Substantia nigra (tissue), 51 donors: ENCODE measurements at places on chromosomes 3 and 15.

GRCh38 chr15:22919171-22919570, 61.0 kb downstream of the CYFIP1 start:
- DNase-seq, result no peak

GRCh38 chr3:30258426-30259392, 347.7 kb upstream of the TGFBR2 start:
- DNase-seq, result no peak

- DNase-seq, result no peak
Observed at GRCh38 chr15:61521953-61522352, 292.9 kb upstream of the RORA start.

DNA sequence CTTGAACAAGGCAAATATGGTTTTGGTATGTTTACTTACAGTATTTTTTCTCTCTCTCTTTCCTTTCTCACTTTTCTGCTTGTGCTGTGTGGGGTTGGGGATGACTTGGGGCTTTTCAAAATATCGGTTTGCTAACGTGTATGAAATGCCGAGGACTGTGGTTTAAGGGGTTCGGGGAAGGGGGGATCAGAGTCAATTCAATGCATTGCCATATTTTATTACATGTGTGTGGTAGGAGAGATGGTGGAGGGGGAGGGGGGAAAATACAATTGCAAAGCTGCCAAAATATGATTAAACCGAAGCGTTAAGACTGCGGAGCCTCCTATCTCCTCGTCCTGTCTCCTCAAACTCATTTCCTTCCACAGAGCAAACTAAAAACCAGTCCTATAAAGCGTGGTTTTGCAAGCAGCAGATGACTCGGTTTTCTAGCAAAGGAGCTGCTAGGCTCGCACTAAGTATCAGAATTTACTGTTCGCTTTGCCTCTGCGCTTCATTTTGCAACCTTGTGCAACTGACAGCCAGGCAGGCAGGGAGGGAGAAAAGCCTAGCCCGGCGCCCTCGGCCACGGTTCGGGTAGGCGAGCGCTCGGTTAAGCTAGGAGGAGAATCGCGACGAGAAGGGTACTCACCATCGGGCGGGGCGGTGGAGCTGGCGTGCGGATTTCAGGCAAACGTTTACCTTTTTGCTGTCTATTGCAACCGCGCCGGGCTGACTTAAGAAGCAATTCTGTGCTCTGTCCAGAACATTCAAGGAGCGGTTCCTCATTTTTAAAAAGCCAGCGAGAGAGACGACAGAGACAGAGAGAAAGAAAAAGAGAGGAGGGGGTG, 4.0 kb upstream of the NR2F2 start:
- DNase-seq, result no peak

- no peak for DNase-seq
Observed at GRCh38 chr3:97950360-97950759, 21.9 kb downstream of the RIOX2 start.

- no peak for DNase-seq
Observed at GRCh38 chr3:16841904-16842271, 42.9 kb upstream of the PLCL2 start.

- no peak for DNase-seq
Observed at GRCh38 chr3:178749471-178749870, 213.2 kb downstream of the KCNMB2 start.

DNA sequence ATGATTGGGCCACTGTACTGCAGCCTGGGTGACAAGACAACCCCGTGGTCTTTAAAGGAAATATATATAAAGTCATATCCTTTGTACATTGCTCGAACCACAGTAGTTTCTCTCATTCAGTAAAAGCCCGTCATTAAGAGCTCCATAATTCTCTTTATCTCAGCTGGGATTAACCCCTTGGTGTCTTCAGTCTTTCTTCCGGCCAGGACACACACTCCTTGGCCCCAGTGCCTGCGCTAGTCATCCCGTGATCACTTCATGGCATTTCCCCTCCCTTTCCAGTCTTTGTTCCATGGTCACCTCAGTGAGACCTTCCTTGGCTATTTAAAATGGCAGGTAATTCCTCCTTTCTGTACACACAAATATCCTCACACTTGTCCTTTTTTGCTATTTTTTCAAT, 3.3 kb downstream of the RPL35A start:
- DNase-seq, result no peak

GRCh38 chr3:24596626-24597025, 102.0 kb upstream of the THRB start:
- DNase-seq, result no peak

DNA sequence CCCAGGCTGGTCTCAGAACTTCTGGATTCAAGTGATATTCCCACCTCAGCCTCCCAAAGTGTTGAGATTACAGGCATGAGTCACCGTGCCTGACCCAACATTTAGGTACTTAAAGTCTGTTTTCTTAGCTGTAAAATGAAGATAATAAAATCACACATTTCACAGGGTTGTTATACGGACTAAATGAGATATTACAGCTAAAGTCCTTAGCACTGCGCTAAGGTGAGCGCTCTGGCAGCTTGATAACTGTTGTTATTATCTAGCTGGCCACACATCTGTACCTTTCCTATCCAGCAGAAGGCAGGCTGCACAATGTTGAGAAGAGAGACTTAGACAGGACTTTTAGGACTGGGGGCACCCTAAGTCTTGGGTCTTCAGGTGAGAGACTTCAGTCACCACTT, 2.7 kb upstream of the LIPH start:
- DNase-seq, result no peak

GRCh38 chr3:189393598-189393997, 221.8 kb downstream of the TPRG1 start:
- no peak for DNase-seq

GRCh38 chr3:89072642-89073041, 34.8 kb upstream of the EPHA3 start:
- DNase-seq, result no peak

- DNase-seq, result no peak
Observed at GRCh38 chr3:107578523-107578922, 55.8 kb downstream of the BBX start.

DNA sequence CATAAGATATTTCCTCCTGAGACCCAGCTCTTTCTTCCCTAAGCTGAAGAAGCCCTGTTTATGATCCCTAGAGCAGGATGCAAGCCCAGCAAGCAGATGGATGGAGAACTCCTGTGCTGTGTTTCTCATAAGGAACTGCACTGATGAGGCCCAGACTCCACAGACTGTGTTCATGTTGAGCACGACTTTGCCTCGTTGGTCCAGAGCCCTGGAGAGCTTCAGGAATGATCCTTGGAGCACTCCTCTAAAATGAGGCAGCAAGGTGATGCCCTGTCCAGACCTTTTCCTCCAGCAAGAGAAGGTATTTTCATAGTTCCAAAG, 83.8 kb downstream of the MYLK start:
- no peak for DNase-seq

- no peak for DNase-seq
Observed at GRCh38 chr3:53156368-53156834, 4.6 kb upstream of the PRKCD start.

- no peak for DNase-seq
Observed at GRCh38 chr3:38114875-38115644, 21.9 kb downstream of the ACAA1 start.

DNA sequence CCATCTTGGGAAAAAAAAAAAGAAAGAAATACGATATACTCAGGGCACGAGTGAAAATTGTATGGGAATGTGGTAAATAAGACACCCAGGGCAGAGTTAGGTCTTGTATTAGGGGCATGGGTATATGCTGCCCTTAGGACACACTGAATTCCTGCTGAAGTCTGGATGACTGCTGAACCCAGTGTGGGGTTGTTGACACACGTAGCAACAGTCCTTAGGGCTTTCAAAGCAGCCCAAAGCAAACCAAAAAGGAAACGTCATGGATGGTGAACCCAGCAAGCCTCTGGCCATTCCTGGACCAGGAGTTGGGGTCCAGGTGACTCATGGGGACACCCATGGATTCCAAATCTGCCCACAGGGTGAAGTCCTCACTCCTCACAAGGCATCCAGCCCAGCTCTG, 27.1 kb upstream of the SEMA3F start:
- no peak for DNase-seq

- DNase-seq, result no peak
Observed at GRCh38 chr3:131174752-131175151, 148.1 kb downstream of the NEK11 start.

- DNase-seq, result no peak
Observed at GRCh38 chr15:25738171-25738965, 124.8 kb downstream of the ATP10A start.

- DNase-seq, result no peak
Observed at GRCh38 chr3:179336345-179336929, 11.1 kb upstream of the MFN1 start.

- no peak for DNase-seq
Observed at GRCh38 chr3:56887402-56888025, 85.8 kb upstream of the ARHGEF3 start.

DNA sequence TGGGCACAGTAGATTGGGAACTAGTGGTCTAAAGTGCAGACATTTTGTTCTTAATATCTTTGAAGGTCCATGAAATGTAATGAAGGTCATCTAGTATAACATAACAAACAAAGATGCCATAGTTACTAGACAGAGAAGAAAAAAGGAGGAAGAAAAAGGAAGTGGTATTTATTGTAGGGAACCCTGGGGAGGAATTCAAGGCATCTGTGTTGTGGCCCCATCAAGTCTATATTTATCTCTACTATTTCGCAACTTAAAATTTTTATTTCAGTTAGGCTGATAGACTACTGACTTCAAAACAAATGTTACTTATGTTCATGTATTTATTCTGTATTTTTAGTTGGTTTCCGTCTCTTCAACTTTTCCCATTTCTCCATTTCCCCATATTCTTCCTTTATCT, 48.9 kb upstream of the ZDHHC23 start:
- no peak for DNase-seq

DNA sequence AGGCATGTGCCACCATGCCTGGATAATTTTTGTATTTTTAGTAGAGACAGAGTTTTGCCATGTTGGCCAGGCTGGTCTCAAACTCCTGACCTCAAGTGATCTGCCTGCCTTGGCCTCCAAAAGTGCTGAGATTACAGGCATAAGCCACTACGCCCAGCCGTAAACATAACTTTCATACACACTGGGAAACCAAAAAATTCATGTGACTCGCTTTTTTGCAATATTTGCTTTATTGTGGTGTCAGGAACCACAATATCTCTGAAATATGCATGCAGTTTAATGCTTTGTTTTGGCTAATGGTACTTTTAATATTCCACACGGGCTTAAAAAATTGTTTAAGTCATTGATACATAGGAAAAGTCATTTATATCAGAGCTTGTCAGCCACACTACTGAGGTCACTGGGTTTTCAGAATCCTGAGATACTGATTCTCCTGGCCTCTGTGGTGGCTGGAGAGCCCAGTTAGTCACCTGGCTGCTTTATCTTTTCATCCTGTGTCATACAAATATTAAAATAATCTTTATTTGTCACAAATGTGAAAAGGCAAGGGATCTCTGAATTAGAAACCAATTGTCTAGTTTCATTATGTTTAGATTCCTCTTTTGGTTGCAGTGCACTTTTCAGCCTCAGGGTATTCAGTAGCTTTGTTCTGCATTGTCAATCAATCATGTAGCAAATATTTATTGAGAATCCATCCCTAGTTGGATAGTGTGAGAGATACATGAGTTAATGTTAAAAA, 10.0 kb downstream of the TMEM62 start:
- DNase-seq, result no peak

- no peak for DNase-seq
Observed at GRCh38 chr3:133442518-133442917, 42.7 kb downstream of the BFSP2 start.

GRCh38 chr3:85228966-85229365, 270.2 kb downstream of the CADM2 start:
- DNase-seq, result no peak

- no peak for DNase-seq
Observed at GRCh38 chr3:53823956-53824657, 22.1 kb downstream of the CHDH start.

DNA sequence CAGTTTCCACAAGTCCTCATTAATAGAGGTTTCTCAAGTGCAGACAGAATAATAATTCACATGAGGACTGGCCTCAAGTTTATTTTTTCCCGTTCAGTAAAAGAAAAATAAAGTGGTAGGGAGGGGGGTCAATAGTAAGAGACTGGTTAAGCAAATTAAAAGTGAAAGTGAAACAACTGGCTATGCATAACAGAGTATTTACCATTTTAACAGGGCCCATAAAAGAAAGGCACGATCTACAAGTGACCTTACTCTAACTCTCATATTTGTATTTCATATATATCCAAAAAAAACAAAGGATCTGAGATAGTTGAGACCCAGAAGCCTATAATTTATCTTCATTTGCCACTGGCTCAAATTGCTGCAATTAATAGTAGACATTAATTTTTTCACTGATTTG, 686.3 kb downstream of the NTRK3 start:
- DNase-seq, result no peak

DNA sequence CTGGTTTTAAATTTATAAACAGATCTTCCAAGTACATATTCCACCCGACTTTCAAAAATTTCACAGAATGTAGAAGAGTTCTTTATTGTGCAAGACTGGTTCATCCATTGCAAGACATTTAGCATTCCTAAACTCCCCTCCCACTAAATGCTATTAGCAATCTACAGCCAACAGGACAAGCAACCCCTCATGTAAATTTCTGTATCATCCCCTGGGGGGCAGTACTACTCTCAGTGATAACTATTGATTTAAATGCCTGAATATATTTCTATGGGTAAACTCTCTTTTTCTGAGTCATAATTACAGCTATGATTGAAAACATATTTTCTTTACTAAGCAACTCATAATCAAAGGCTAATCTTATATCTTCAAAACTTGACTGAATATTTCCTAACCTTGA, 10.7 kb upstream of the SLC15A2 start:
- no peak for DNase-seq

- DNase-seq, result no peak
Observed at GRCh38 chr3:54954022-54954421, 26.2 kb upstream of the LRTM1 start.

DNA sequence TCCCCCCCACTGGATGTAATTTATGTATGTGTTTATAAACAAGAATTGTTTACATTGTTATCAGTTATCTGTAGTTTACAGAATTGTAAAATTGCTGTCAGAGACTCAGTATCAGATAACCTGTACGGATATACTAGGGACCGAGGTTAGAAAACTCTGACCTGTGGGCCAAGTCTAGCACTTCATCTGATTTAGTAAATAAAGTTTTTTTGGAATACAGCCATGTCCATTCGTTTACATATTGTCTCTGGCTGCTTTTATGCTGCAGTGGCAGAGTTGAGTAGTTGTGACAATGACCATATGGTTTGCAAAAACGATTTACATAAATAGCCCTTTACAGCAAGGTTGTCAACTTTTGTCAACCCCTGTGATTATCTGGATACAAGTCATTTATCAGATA, 52.6 kb downstream of the LRRC28 start:
- DNase-seq, result no peak

DNA sequence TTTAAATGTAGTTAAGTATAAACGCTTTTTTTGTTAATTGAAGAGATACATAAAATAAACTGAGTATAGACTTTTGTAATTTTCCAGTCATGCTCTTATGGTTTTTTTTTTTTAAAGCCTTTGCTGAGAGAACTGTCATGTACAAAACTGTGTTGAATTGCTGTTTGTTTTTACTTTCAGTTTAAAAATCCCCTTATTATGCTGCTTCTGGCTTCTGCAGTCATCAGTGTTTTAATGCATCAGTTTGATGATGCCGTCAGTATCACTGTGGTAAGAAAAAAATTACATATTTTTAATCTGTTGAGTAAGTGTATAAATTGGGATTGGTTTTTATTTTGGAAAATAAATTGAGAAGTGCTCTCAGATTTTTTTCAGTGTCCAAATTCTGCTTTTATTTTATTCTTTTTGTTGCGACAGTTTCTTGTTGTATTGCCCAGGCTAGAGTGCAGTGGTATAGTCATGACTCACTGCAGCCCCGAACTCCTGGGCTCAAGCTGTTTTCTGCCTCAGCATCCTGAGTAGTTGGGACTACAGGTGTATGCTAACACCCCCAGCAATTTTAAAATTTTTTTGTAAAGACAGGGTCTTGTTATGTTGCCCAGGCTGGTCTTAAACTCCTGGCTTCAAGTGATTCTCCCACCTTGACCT, 40.7 kb downstream of the ATP2C1 start:
- DNase-seq, result no peak
